ENCODE measurements at places on chromosomes 4 and X.
A peak's percentile ranks its signal among the peaks of the same experiment; 100 is the strongest.

- DNase-seq: no peak
Observed at GRCh38 chr4:188639479-188640100, 500.3 kb downstream of the TRIML1 start.

DNA sequence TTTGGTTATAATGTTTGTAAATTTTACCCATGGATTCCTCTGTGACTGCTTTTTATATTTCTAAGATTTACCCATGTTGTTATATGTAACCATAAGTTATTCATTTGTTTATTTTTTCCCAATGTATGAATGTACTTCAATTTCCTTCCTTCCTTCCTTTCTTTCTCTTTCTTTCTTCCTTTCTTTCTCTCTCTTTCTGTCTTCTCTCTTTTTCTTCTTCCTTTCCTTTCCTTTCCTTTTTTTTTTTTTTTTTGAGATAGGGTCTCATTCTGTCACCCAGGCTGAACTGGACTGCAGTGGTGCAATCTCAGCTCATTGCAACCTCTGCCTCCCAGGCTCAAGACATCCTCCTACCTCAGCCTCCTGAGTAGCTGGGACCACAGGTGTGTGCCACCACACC lies 55.6 kb downstream of the ALPK1 start:
- no peak for DNase-seq

GRCh38 chr4:119093042-119093827 lies 42.4 kb upstream of the MYOZ2 start:
- no peak for DNase-seq

DNA sequence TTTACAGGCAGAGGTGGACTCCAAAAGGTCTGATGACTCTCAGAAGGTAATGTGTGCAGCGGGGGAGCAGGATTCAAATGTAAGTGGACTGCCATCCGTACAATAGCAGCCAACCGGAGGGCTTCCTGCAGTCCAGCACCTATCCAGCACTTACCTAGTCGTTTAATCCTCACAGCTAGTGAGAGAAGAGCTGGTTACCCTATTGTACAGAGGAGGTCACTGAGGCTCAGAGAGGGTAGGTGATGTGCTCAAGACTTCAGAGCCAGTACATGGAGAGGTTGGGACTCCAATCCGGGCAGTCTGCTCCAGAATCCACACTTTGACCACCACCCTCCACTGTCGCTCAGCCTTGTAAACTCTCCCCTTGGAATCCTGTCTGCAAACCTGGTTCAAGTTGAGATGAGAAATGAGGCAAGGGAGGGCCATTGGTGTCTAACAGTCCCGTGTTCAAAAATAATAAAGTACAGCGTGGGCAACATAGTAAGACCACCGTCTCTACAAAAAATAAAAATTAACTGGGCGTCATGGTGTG lies 22.5 kb upstream of the JAKMIP1 start:
- no peak for DNase-seq

GRCh38 chrX:69024931-69025330 lies 140.3 kb downstream of the PJA1 start:
- DNase-seq: peak; percentile 39

DNA sequence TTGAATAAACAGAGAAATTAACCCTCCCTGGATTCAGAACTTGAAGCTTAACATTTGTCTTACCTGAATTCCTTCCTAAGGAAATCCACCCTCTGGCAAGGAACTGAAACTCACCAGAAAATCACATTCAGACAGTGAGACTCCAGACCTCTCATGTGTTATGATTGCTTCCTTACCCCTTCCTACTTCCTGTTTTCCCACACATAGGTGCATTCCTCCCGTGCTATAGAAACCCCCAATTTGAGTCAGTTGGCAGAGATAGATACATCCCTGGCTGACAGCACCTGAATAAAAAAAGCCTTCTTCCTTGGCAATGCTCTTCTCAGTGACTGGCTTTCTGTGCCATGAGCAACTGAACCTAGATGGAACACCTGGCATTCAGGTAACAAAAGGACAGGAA lies 157.0 kb upstream of the SMIM31 start:
- no peak for DNase-seq

GRCh38 chrX:112819813-112820212 lies 20.8 kb downstream of the AMOT start:
- no peak for DNase-seq

DNA sequence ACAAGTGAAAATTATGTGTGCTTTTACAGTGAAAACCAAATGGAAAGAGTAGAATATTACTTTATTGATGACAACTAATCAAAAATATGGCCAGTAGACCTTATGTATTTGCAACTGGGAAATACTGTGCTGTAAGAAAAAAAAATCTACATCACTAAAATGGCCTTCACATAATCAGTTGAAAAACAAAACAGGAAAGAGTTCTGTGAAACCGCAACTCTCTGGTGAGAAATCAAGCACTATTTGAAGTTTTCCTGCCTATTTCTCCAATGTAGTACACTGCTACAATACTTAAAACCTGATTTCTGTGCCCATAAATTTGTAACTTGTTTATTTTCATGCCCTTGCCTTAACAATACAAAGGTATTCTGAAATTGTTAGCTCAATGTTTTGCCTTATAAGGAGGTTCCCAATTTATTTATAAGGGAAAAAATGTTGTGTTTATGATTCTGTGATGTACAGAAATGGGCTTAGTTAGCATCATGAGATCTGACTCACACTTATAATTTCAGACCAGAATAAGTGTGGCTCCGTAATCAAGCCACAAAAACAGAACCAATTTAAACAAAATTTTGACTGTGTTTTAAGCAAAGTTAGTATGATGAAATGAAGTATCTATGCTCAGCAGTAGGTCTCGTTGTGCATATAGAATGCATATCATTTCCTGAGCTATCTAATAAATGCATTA lies 147.1 kb downstream of the FAT4 start:
- DNase-seq: no peak

DNA sequence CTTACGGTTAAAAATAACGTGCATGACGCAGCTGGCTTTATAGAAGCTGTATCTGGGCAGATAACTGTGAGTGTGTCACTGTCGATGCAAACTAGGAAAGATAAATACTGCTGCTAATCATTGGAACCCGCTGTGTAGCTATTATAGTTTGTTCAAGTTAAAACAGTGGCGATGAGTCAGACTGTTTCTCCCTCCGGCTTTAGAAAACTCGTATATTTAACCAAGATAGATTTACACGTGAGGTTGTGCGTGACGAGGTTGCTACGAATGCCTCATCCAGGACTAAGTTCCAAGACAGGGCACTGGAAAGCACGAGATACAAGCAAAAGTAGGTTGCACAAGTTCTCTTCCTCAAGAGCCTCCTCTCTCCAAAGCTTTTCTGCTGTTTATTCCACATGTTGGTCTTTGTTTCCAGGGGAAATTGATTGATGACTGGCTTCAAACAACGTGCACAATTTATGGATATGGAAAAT lies 270.7 kb downstream of the FBXW7 start:
- DNase-seq: peak; percentile 79

DNA sequence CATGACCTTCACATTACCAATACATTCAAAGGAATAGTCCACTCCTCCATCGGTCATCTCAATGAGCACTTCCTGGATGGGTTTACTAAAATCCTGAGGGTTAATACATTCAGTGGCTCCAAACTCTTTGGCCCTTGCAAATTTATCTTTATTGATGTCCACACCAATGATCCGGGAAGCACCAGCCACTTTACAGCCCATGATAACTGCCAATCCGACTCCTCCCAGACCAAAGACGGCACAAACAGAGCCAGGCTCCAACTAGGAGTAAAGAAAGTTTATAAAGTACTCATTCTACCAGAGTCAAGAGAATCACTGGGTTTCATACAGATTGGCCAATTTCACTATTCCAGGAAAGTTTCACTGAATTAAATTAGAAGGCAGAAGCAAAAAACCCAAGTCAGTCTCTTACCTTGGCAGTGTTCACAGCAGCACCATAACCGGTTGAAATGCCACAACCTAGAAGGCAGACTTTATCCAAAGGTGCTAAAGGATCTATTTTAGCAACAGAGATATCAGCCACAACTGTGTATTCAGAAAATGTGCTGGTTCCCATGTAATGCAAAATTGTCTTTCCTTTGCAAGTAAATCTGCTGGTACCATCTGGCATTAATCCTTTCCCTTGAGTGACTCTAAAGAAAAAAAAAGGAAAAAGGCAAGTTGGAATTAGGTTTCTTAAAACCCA lies 12.2 kb downstream of the ADH5 start:
- DNase-seq: no peak

DNA sequence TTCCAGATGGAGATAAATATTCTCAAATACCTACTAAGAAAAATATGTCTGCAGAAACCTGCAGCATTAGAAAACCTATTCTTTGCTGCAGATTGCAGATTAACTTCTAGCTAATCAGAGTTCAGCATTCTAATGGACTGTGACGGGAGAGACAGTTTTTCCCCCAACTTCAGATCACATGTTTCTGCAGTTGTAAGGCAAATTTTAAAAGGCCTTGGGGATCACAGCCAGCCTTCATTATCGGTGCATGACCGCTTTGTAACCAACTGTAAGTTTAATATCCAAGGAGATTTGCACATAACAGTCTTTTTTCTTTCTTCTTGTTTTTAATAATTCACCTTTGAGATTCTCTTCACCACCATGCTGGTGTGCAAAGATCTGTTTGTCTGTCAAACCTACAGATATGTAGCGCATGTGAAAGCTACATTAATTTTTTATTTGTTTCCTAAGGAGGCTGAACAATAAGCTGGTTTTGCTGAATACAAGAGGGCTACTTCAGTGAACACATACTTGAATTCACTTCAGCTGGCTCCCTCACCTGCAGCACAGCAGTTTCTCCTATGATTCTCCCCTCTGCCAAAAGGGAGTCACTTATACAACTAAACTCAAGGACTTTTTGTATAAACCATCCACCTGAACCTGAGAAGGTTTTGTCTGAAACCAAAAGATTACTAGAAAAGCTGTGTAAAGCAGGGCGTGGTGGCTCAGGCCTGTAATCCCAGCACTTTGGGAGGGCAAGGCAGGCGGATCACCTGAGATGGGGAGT lies 488.5 kb downstream of the RPA4 start:
- no peak for DNase-seq

- DNase-seq: no peak
Observed at GRCh38 chrX:72727846-72728245, 13.7 kb upstream of the PHKA1 start.

DNA sequence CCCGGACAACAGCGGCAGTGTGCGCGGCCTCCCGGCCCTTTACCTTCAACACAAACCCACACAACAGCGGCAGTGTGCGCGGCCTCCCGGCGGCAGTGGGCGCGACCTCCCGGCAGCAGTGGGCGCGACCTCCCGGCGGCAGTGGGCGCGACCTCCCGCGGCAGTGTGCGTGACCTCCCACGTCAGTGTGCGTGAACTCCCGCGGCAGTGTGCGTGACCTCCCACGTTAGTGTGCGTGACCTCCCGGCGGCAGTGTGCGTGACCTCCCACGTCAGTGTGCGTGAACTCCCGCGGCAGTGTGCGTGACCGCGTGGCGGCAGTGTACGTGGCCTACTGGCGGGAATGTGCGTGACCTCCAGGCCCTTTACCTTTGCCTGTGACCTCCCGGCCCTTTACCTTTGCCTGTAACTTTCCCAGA lies 576.6 kb upstream of the FRG1 start:
- DNase-seq: no peak

GRCh38 chr4:16581117-16581516 lies 317.3 kb downstream of the LDB2 start:
- DNase-seq: no peak

- DNase-seq: no peak
Observed at GRCh38 chrX:150966235-150966634, 16.9 kb upstream of the HMGB3 start.

All from RWPE1 (cell line).